ENCODE measurements at places on chromosomes 12 and 14.

DNA sequence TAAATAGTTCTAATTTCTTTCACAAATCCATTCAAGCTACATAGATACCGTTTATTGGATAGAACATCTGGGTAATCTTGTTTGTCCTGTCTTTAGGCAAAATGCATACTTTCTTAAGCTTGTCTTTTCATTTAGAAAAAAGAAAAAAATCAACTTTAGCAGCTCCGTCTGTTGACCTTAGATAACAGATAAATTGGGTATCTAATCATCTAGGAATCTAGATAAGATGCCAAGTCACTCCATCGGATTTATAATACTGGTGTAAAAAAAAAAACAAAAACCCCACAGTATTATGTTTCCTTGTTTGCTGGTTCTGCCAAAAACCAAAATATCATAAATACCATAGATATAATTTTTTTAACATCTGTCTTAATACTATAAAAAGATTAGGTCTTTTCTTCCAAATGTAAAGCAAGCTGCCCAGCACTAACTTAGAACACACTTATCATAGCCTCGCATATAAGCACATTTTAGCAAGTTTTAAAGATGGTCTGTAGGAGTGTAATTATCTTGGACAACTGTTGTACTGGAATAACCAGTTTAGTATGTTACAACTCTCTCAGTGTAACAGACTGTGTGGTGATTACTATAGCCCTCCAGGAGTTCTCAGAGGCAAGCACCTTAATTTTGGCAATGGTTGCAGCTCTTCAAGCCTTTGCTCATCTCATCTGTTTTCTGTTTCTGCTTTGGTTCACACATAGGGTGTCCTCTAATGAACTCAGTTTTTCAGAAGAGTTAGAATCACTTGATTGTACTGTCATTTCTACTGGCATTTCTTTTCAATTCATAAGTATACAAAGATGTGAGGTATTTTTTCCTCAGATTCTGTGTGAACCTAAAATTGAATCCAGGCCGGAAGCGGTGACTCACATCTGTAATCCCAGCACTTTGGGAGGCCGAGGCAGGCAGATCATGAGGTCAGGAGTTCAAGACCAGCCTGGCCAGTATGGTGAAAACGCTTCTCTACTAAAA, 83.1 kb downstream of the ANO6 start:
- no peak for DNase-seq

GRCh38 chr14:91354979-91355685, 62.5 kb downstream of the CCDC88C start:
- no peak for DNase-seq

- DNase-seq = no peak
Observed at GRCh38 chr12:2336409-2336829, 283.6 kb downstream of the CACNA1C start.

DNA sequence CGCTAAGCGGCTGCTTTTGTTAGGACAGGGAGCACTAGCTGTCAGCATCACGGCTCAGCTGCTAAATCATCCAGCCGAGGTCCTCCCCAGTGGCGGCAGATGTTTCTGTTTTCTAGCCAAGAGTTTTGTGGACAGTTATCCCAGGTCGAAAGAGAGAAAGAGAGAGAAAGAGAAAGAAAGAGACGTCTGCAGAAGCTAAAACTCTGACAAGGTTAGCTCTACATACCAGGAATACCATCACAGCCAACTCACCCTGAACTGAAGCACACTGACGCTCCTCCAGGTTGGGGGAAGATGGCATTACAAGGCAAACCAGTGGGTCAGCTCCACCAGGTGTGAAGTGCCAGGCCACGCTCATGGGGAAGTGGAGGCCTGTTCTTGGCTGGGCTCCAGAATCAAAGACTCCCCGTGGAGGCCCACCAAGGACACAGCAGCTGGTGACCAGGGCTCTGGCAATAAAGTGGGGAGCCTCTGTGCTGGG, 64.9 kb upstream of the DICER1 start:
- DNase-seq = no peak

GRCh38 chr14:25041484-25041883, 8.5 kb downstream of the STXBP6 start:
- no peak for DNase-seq

DNA sequence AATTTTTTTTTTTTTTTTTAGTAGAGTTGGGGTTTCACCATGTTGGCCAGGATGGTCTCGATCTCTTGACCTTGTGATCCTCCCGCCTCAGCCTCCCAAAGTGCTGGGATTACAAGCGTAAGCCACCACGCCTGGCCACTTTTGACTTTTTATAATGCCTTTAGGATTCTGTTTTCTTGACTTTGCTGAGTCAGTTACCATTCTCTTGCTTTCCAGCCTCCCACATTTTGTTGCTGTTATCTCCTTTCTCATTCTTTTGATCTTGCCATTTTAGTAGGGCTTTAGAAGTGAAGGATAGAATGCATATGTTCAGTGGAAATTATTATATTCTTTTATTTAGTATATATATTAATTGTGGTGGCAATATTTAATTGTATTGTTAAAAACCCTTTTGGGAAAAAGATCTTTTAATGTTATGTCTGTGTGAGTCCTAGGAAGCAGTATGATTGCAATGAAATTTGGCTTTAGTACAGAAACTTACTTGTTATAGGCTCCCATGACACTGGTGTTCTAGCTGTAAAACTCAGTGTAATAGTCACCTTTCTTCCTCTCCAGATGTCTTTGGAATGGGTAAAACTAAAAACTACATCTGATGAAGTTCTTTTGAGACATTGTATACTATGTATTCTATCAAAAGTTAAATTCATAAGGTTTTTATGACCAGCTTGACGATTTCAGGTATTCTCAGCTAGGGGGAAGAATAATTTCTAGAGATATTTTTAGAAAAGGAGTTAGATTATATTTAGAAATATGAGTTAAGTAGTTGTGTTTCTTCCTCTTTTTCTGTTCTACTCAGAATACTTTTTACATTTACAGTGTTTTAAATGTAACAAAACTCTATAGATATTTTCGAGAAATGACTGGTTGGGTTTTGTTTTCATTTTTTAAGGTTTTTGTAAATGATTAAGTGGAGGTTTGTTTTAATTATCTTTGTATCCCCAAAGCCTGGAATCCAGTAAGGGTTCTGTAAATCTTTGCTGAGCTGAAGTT, 74.7 kb downstream of the APAF1 start:
- DNase-seq = no peak

- DNase-seq = no peak
Observed at GRCh38 chr14:70013271-70013873, 134.2 kb downstream of the SMOC1 start.

DNA sequence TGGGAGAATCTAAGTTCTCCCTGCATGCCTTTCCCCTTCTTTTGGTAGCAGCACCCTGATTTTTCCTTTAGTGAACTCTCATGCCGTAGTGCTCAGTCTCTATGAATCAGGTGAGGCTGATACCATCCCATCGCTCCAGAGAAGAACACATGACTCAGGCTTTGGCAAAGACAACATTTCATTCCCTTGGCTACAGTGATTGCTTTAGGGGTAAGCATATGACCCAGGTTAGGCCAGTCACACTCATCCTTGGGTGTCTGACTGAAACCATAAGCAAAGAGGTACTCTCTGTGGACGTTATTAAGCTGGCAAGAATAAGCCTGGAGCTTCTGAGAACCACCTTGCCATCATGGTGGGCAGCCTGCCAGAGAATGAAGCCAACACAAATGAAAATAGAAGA, 141.8 kb downstream of the MYRFL start:
- DNase-seq = no peak

DNA sequence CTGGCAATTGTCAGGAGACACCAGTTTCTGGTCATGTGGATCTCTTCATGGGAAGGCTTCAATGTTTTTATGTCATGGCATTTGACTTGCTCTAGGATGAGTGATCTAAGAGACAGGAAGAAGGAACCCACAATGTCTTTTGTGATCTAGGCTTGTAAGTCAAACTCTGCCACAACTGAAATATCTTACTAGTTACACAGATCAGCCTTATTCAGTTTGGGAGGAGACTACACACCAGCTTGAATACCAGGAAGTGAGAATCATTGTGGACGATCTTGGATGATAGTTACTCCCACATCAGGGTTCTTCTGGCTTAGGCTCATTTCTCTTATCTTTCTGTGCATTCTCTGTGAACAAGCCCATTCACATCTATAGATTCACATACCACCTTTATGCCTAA, 236.2 kb upstream of the FBXO33 start:
- no peak for DNase-seq

- DNase-seq = no peak
Observed at GRCh38 chr12:99059824-99060511, 414.9 kb downstream of the APAF1 start.

- no peak for DNase-seq
Observed at GRCh38 chr12:114412307-114412706, 6.4 kb upstream of the TBX5 start.

GRCh38 chr12:118332511-118332910, 40.2 kb downstream of the TAOK3 start:
- no peak for DNase-seq

DNA sequence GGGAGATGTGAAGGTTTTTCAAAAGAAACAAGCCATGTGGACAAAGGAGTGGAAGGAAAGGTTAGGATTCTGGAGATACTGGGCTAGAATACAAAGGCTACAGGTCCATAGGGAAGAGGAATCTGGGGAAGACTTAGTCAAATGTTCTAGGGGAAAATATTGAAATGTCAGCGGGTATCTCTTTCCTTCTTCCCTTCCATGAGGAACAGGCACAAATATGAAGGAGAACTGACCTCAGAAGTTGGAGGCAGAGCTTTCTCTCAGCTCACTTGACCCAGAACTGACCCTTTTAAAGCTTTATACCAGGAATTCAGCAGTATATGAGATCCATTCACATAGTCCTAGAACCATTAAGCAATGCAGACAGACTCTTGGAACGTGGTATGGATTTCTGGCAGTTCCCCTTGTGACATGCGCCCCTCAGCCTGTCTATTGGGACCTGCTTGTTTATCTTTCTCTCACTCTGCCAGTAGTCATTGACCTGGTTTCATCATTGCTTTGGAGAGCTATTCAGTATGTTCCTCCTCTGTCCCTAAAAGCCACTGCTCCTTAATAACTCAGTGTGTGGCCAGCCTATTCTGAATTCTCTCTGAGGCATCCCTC, 43.0 kb upstream of the GSG1 start:
- DNase-seq = no peak

DNA sequence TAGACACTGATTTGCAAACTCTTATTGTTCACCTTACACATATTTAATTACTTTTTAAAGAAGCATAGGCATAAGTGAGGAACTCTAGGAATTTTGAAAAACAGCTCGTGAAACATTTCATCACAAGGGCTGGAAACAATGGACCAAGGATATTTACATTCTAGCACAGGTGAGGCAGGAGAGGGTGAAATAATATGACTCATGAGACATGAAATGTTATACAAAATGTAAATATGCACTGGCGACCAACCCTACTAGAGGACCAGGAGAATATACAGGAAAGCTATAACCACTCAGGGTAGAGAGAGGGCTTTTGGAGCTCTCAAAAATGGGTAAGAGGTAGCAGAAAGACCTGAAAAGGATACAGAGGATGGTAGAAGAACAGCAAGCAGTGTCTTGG, 115.3 kb downstream of the PTGER2 start:
- DNase-seq = no peak

DNA sequence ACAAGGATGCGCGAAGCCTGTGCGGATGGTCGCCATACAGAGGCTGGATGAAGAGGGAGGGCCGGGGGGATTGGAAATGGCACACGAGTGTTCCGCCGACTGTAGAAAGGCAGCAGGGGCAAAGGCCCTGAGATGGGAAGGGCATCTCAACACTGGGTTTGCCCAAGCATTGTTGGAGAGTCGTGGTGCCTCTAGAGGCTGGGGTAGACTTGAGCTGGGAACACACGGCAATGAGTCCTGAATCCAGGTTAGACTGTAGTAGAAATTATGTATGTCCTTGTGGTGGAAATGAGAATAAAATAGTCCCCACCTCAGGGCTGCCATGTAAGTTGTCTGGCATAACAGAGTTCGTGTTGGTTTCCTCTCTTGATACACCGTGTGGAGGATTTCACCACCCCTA, 83.8 kb upstream of the CCND2 start:
- no peak for DNase-seq

DNA sequence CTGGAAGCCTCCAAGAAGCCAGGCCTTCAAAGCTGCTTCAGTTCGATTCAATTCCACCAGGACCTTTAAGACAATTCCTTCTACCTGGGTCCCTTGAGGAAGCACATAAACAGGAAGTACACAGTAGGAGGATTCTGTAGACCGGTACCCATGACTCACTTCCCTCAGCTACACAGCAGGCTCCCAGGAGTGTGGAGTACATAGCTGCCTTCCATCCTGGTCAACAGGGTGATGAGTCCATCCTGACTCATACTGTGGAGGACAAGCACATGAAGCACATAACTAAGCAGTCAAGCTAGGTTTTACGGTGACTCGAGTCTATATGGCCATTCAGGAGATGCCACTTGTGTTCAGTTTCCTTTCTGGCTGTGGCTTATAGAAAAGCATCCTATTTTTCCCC, 197.6 kb upstream of the RBM19 start:
- DNase-seq = no peak

DNA sequence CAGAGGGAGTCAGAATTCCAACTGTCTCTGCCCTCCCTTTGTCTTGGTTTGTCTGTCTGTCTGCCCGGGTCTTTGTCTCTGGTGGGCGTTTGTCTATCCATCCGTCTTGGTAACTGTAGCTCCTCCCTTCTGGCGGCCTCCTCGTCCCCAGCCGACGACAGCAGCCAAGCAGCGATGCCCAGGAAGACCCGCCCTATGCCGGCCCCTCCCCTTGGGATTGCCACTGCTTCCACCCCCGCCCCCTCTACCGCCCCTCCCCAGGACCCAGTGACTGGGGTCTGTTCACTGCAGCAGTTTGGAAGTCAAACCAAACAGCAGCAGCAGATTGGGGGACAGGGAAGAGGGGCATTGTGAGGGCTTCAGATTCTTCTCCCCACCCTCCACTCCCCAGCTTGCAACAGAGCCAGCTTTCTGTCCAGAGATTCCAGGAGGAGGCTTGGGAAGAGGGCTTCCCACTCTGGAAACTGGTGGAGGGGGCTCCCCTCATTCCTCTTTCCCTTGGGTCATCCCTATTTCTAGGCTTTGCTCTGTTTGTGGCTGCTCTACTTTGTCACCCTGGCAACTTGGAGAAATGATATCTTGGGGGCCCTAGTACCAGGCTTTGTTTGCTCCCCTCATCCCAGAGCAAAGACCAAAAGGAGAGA, 2.4 kb upstream of the RARG start:
- DNase-seq = no peak

GRCh38 chr12:42237052-42237852, 796 bp downstream of the YAF2 start:
- DNase-seq = peak; percentile 56

GRCh38 chr12:111056618-111057521, 136.5 kb upstream of the MYL2 start:
- DNase-seq = peak; percentile 21

DNA sequence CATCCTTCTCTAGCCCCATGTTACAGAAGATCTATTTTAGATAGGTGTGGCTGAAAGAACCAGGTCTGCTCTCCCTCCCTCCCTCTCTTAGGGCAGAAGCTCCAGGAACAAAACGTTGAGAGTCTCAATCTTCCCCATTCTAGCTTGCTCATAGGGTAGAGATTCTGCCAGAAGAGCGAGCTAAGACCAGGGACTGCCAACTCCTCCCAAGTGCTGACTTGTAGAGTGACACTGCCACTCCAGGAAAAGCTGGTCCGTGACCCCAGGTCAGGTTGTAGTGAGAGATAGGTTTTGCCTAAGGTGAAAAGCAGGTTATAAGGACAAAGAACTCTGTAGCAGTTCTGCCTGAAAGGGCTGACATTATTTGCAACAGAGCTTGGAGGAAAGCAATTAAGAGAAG, 73.4 kb downstream of the INSM2 start:
- no peak for DNase-seq
